ENCODE measurements at places on chromosomes 3 and 15.

- no peak for DNase-seq
Measured at GRCh38 chr3:108070356-108070755, 20.5 kb downstream of the CD47 start.

DNA sequence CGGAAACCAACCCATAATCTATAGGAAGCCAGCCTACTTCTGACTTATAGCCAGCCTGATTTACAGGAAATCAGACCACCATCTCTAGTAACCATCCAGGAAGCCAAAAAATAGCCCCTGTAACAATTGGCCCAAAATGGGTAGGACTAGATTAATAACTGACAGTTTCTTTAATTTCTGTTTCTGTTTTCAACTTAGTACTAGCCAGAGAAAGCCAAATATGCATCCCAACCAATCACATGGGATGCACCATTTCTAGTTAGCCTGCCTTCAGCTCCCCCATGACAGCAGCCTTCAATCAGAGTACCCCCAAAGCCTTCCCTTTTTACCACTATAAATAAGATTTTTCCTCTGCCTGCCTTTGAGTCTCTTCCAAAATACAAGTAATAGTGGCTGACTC is 239.1 kb upstream of the GADL1 start:
- no peak for DNase-seq

DNA sequence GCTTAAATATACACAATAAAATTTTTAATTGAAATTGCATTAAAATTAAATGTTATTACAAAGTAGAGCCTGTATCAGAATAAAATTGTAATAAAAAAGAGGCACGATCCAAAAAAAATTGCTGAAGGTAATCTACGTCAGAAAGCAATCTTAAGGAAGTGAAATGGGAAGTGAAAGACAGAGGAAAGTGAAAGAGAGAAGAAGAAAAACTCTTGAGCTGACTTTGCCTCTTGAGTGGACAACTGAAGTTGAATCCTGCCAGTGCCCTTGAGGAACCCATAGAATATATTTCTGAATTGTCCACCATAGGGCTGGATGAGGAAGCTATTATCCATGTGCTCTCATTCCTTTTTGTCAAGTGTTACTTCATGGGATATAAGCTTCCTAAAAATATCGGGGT is 285.1 kb upstream of the STAC start:
- DNase-seq = no peak

DNA sequence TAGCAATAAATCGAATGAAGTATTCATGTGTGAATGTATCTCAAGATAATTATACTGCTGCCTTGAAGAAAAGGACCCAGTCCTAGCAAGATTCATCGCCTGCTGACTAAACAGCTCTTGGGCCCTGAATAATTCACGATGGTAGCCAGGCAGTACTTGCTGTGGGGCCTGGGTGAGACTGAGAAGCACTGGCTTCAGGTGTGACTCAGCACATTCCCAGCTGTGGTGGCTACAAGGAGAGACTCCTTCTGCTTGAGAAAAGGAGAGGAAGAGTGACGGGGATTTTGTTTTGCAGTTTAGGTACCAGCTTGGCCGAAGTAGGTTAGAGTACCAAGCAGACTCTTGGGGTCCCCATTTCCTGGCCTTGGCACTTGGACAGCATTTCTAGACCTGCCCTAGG is 47.6 kb upstream of the CD200R1L start:
- no peak for DNase-seq

DNA sequence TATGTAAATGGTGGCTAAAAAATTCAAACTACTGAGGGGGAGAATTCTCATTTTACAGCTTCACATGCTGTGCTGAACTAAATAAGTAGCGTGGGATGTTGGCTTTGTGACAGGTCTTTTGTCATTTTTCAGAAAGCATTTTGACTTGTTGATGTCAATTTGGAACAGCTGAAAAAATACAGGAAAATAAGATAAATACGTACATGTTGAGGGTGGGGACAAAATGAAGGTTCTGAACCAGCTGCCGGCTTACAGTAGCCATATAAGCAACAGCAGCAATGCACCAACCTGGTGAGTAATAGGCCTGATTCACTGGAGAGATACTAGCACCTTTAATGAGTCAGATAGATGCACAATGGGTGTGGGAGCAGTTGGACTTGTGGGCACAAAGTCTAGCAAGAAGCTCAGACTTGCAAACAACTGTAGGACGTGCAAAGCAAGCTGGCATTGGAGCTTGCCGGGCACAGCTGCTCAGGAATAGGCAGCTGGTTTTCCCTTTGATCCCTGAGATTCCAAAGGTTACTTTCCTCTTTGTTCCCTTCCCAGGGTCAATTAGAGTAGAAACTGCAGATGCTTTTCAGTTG is 12.9 kb downstream of the B3GNT5 start:
- DNase-seq = peak; percentile 51

- peak; percentile 29 for DNase-seq
Measured at GRCh38 chr3:197501879-197502620, 53.7 kb downstream of the BDH1 start.

GRCh38 chr3:12427551-12427950 is 56.7 kb upstream of the TSEN2 start:
- DNase-seq = no peak

DNA sequence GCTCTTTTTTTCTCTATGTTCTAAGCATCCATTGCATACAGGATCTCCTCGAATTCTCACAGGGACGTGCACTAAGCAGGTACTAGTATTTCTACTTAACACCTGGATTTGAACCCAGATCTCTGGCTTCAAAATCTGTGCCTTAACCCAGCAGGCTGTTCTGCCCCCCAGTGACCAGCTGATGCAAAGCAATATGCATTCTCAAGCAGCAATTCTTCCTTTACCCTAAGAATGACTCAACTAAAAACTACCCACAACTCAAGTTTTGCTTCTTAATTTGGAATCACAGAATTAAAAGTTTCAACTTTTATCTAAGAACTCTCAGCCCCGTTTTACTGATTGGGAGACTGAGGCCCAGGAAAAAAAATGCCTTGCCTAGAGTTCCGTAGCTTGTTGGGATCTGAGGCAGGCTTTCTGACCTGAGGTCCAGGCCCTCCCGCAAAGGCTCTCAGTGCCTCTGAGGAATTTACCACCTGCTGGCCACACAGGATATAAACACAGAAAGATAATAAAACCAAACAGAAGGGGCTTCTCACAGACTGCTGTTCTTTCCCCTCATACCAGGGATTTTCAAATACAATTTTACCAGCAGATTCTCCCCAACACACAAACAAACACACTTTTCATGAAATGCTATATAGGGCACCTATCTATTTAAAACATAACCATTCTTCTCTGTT is 115.4 kb upstream of the RAD18 start:
- no peak for DNase-seq
